Stimulated activated naive CD8-positive, alpha-beta T cell treated with anti-CD3 and anti-CD28 coated beads, Interleukin-15, amount 100 ng/mL, for 72 hours (primary cell): ENCODE measurements at places on chromosomes 7 and 10.

- no peak for DNase-seq
Measured at GRCh38 chr7:106069471-106070200, 42.5 kb downstream of the SYPL1 start.

DNA sequence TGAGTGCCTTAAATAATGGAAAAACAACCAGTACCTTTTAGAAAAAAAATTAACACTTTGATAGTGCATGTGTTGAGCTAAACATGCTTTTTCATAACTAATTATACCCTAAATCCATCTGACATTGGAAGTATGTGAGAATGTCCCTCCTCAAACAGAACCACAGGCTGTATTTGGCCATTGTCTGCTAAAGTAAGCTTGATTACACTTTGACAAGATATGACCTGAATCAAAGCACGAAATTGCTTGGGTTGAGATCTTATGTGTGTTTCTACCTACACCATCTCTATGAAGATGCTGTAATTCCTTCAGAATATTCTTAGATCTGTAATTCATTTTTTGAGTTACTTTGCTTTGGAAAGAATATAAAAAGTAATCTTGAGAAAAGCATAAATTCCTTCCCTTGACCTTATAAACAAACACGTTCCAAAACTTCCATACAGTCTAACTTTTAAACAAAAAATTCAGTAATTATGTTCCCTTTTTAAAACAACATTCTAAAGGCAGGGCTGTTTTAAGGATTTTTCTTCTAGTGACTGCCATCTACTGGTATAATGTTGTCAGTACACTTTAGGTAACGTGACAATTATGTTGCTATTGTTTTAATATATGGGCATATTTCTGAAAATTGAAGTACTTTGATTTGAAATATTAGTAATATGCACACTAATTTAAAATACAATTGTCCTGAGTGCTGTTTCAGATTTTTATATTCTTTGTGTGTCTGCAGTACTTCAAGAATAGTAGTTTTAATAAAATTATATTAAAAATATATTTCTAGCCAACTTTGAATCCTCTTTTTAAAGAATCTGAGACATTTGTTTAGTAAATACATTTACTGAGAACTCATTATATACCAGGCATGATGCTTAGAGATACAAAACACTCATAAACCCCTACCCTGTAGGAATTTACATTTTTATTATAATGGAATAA lies 20.9 kb downstream of the CD36 start:
- DNase-seq: no peak

DNA sequence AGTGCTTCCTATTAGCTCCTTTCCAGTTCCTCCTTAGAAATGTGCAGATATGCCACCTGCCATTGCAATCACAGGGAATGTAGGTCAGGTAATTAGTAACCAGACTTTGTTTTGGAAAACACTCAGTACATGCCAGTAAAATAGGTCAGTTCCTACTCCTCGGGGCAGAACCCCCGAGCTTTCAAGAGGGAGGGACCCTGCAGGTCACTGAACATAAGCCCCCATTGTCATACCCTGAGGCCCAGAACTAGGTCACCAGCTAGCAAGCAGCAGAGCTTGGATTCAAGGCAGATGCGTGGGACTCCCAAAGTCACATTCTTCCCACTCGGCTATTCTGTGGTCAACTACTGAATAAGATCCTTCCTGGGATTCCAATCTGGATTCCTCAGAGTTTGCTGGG lies 104.8 kb downstream of the PPP1R3C start:
- no peak for DNase-seq

DNA sequence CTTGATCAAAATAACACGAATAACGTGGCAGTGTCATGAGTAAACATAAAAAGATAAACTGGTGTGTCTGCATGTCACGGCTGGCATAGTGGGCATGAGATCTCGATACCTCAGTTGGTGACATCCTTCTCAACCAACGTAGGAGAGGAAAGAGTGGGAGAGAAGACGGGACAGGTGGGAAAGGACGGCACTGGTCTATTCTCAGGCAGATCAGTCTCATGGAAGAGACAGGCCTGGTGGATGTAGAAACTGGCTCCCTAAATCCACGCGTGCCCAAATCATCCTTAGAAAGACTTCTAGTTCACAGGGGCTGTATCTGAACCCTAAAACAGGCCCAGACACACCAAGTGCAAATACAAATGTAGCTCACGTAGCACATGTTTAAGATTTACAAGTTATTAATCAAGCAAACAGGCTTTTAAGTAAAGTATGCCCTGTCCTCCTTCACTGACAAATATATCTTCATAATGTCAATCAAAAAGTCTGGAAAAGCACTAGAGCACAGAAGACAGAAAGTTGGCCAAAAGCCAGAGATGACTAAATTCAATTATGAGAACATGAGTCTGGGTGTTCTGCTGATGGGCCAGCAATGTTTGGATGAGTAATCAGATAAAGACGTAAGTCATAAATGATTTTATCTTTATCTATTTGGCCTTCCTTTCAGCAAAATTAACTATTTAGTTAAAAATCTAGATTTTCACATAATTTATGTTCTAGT lies 56.3 kb downstream of the SFMBT2 start:
- no peak for DNase-seq

DNA sequence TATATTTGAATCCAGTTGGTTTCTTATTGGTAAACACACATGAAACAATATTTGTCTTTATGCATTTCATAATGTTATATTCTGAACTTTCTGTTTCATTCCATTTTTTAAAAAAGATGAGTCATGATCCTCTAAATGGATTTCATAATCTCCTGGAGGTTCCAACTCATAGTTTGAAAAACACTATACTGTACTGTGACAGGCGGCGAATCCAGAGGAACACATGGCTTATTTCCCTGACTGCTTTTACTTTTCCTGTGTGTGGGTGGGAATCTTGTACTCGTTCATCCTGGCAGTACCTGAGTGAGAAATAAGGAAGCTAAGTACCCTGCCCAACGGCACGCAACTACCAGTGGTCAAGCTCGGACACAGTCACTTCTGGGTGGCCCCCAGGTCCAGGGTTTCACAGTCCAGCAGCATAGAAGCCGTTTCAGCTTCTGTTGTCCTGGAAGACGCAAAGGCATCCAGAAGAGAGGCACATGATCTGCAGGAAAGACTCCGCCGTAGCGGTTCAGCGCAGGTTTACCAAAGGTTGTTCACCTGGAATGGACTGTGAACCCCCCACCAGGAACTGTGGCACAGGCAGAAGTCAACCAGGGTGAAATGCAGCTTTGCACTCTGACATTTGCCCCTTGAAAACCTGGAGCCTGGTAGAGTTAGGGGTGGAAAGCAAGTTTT lies 117.7 kb downstream of the CCNY start:
- DNase-seq: no peak

GRCh38 chr10:16905320-16905719 lies 88.1 kb upstream of the RSU1 start:
- DNase-seq: no peak

DNA sequence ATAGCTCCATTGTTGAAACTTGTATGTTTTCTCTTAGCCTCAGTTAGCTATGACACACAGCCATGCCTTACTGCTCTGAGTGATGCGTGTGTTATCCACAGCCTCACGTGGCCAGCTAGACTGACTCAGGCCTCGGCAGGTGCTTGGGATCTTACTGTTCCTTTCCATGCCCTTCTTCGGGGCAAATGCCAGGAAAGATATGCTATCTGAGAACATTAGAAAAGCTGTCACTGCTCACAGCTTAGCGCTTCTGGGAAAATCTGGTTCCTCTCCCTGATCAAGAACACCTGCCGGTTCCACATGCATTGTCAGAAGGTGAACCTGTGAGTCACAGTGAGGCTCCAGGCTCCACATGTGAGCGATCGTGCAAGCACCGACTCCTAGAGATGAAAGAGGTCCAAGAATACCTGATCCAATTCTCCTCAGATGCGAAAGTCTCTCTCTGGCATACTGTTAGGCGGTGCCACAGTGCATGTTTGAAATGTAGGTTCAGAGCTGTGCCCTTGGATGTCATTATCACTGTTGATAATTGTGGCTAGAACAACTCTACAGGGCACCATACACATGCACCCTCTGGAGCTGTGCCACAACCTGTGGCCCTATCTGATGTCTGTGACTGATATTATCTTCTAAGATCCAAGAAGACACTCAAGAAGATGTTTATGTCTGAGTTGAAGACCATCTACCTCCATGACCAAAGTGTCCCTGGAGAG lies 247.8 kb upstream of the IGFBP3 start:
- no peak for DNase-seq

DNA sequence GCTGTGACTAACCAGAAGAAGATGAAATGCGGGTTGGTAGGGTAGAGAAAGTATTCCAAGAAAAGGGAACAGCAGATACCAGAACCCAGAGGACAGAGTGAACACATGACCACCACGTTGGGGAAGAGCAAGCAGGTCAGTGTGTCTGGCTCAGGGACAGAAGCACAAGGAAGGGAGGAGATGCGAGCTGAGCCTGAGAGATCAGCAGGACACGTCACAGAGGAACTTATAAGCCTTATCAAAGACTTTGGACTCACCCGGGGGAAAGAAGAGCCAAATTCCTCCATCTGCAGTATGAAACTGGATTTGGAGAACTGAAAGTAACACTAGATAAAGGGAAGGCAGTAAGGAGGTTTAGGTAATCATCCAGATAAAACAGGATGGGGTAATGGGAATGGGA lies 232.1 kb upstream of the NPVF start:
- no peak for DNase-seq

DNA sequence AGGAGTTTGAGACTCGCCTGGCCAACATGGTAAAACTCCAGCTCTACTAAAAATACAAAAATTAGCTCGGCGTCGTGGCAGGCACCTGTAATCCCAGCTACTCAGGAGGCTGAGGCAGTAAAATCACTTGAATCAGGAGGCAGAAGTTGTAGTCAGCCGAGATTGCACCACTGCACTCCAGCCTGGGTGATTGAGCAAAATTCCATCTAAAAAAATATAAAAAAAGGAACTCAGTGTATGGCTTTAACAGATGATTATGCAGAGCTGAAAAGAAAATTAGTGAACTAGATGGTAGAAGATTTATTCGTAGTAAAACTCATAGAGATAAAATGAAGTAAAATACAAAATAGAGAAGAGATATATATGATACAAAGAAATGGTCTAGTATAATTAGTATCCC lies 12.6 kb upstream of the CNOT4 start:
- DNase-seq: no peak

GRCh38 chr10:86087716-86088115 lies 278.9 kb downstream of the GRID1 start:
- DNase-seq: no peak

DNA sequence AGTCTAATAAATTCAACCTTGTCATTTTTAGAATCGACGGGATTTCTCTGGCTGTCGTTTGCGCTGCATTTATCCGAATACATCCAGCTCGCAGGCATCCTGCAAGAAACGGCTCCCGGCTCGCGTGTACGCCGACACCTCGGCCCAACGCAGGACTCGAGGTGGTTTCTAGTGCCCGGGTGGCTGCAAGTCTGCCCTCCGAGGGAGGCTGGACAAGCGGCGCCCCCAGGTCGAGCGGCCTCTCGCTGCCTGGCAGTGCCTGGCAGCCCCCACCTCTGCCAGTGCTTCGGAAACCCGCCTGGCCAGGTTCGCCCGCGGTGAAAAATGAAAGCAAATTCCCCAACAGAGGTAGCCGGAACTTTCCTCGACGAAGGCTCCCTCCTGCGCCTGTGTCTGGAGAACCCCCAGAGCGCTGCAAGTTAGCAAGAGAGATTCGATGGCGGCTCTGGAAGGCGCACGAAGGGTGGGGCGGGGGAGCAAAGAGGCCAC lies 5.7 kb upstream of the ZNF503 start:
- DNase-seq: no peak

DNA sequence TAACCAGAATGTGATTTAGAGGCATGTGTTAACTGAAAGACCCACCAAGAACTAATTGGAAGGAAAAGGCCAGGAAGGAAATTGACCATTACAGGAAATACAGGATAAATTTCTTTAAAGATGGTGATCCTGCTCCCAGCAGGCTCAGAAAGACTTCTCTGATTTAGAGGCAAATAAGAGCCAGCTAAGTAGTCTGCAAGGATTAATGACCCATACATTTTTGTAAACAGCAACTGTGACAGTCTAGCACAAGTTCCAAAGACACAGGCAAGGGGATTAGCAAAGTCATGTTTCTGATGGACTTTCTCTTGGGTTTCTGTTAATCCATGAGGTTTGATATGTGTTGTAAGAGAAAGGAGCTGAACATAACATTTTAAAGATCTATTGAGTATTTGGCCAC lies 425.0 kb downstream of the HTR7 start:
- DNase-seq: no peak

GRCh38 chr7:97104719-97105238 lies 12.7 kb upstream of the SDHAF3 start:
- peak; percentile 71 for DNase-seq

DNA sequence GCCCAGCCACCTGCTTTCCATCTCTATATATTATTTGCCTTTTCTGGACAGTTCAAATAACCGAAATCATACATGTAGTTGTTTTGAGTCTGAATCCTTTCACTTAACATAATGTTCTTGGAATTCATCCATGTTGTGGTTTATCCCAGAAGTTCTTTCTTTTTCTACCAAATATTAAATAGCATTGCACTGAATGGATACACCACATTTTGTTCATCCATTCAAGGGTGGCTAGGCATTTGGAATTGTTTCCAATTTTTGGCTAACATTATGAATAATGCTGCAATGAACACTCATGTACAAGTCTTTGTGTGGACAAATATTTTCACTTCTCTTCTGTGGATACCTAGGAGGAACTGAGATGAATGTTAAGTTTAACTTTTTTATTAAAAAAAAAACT lies 18.0 kb downstream of the DNAJC1 start:
- DNase-seq: no peak

- DNase-seq: no peak
Measured at GRCh38 chr7:825386-825785, 6.9 kb upstream of the SUN1 start.

- DNase-seq: no peak
Measured at GRCh38 chr7:42389697-42390096, 152.7 kb upstream of the GLI3 start.

DNA sequence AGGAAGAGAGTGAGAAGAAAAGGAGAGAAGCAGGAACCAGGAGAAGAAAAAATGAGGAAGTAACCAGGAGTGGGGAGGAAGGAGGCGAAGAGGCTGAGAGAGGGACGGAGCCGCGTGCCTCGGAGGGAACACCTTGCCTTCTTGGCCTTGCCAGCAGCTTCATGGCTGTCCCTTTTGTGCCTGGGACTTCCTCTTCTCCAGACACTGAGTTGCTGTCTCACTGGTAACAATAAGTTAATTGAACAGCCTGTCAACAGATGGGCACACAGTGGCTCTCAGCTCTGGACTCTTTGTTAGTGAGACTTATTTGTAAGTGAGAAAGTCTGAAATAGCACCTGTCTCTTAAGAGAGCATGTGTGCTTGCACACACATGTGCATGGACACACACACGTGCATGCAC lies 83.2 kb downstream of the GATA3 start:
- peak; percentile 35 for DNase-seq

DNA sequence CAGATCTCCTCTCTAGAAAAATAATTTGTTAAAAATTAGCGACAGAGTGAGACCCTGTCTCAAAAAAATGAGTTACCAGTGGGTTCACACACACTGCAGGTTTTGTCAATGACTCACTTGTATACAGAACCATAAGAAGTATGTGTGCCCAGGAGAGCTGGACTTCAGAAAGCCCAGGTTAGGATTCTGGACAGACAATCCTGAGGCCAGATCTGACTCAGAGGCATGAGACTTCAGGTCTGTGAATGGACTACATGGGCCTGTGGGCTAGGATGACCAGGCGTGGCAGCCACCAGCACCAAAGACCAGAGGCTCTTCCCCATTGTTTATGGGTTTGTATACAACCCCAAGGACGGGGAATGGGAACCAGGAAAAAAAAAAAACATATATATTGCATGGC lies 9.3 kb upstream of the ZNF438 start:
- no peak for DNase-seq

- DNase-seq: no peak
Measured at GRCh38 chr10:24793648-24794379, 70.1 kb upstream of the ARHGAP21 start.

- DNase-seq: no peak
Measured at GRCh38 chr7:1050956-1051690, 6.8 kb downstream of the GPR146 start.
